ENCODE measurements at places on chromosomes 12 and 14.

GRCh38 chr14:105941226-105942166 is 415.1 kb downstream of the TMEM121 start:
- DNase-seq, result no peak

DNA sequence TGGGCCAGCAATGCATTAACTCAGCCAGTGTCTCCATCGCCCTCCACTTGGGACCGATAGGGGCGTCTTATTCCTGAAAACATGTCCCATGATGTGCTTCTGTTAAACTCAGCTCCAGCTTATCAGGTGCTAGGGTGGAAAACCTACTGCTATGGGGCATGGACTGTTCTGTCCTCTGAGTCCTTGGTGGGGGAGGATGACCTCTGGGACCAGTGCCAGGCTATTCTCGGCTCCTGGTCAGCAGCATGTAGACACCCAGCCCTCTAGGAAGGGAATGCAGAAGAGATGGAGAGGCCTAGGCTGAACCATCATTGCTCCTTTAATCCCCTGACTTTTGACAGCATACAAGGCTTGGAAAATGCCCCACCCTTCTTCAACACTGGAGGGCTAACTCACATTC is 486.2 kb downstream of the MED13L start:
- DNase-seq, result no peak

- DNase-seq, result no peak
Observed at GRCh38 chr14:94342334-94342934, 19.3 kb upstream of the SERPINA6 start.

GRCh38 chr12:104682790-104683279 is 226.1 kb downstream of the CHST11 start:
- no peak for DNase-seq

DNA sequence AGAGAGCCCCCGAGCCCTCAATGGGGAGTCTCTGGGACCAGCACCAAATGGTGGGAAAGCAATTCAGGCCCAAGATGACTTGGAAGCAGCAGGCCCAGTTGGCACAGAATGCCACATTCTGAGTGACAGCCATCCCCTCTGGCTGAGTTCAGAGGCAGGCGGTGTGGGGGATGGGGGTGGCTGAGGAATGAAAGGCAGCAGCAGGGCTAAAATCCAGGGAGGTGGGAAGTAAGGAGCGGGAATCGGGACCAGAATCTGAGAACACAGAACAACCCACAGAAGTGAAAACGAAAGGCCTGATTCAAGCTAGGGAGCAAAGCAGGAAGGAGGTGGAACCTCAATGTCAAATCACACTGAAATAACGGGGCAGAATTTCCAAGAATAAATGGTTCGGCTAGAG is 171.2 kb downstream of the CALM1 start:
- DNase-seq, result no peak

DNA sequence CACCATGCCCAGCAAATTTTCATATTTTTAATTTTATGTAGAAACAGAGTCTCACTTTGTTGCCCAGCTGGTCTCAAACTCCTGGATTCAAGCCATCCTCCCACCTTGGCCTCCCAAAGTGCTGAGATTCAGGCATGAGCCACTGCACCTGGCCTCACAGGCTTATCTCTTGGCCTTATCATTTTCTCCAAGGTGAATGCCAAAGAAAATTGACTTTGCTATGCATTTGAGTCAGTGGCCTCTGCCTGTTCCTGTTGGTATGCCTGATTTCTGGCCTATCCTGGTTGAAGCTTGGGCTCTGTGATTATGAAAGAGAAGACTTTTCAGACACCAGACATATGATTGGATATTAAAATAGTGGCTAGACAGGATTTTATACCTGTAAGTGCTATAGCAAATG is 34.2 kb downstream of the MANSC1 start:
- DNase-seq, result no peak

DNA sequence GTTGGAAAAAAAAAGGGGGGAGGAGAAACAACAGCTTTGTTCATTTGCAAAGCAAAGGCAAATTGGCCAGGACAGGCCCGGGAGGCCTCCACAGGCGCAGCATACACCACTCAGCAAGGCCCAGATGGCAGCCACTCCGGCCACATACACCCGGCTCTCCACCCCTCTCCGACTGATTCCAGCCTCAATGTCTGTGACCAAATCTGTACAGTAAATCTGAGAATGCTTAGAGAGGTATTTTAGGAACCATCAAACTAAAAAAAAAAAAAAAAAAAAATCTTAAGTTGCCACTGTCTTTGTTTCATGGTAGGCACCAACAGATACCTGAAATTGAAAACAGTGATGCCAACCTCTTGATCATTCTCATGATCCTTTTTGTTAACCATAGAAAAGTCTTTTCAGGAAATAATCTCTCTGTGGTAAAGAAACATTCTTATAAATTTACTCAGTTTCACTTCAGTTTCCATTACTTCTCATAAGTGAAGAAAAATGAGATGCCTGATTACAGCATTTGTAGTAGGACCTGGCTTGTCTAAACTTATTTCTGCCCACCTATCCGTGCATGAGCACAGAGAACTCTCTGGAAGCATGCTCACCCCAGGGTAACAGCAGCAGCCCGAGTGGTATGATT is 20.2 kb downstream of the VPS37B start:
- DNase-seq, result no peak

GRCh38 chr14:102806447-102806846 is 29.2 kb downstream of the TRAF3 start:
- no peak for DNase-seq

DNA sequence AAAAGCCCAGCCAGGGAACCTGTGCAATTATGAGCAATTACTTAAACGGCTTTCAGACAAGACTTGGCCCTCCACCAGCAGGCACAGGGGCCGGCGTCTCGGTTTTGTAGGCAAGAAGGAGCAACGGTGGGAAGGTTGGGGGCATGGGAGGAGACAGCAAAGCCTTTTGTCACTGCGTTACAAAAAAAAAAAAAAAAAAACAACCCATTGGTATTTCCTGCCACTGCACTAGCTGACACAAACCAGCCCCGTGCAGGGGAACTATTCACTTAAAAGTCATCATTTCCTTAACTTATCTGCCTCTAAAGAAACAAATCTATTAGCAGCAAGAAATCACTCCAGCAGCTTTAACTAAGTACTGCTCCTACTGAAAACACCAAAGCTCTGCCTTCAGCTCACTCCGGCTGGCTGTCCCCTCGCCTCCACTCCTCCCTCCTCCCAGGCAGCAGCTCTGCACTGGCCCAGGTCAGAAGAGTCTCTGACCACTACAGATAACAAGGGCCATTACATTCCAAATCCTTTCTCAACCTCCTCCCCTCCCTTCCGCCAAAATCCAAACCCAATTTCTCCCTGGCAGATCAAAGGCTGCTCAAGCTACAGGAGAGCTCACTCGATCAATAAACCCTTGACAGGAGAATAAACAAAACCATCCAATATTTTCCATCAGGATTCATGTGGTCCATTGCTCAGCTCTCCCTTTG is 105.2 kb upstream of the CDKN3 start:
- DNase-seq, result no peak

- peak; percentile 48 for DNase-seq
Observed at GRCh38 chr12:58502841-58503240, 417.5 kb downstream of the LRIG3 start.

DNA sequence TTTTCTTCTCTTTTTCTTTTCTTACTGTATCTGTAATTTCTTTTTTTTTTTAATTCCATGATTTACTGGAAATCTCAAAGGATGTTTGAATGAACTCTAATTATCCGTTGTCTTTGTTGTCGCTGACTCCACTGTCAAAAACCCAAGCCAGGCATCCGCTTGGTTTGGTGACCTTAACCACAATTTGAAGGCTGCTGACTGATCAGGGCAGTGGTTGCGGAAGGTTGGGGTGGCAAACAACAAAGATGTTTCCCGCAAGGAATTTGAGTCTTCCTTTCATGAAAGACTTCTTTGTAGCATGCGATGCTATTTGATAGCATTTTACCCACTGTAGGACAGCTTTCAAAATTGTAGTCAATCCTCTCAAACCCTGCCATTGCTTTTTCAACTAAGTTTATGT is 1013.8 kb downstream of the DIO2 start:
- no peak for DNase-seq

DNA sequence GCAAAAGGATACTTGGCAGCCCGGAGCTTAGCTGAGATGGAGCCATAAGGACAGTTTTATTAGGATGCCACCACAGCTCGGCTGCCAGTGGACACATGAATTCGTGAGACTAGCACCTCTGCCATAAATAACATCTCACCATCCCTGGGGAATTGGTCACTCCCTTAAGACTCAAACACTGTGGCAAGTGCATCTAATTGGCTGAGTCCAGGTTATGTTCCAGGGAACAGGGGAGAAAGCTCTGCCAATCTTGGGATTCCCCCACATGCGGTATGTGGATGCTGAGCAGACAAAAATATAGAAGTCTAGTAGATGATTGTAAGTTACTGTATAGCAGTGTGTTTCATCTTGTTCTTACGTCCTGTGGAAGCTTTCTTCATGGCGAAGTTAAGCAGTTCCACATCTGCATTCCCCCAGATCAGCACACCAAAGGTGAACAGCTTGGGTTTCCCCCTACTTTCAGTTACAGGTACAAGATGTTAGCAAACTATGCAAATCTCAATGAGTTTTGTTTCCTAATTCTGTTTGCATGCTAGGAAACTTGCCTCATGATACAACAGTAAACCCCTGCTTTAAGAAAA is 131.1 kb downstream of the ETV6 start:
- no peak for DNase-seq

- DNase-seq, result no peak
Observed at GRCh38 chr14:81589381-81590065, 55.9 kb upstream of the SEL1L start.

DNA sequence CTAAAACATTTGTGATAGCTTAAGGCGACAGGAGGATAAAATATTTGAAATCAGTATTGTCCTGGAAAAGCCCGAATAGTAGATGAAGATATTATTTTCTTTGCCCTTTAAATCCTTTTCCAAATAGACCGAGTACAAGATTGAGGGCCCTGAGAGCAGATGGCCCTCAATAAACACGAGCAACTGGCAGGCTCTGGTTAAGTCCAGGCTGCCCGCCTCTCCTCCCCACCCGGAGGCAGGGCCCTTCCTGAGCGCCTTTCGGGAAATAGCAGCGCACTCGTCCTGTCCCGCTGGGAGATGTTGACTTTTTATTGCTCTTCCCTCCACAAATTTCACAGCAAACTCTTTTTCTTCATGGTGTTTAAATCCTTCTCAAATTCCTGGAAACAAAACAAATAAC is 50.8 kb upstream of the MAX start:
- DNase-seq, result no peak

DNA sequence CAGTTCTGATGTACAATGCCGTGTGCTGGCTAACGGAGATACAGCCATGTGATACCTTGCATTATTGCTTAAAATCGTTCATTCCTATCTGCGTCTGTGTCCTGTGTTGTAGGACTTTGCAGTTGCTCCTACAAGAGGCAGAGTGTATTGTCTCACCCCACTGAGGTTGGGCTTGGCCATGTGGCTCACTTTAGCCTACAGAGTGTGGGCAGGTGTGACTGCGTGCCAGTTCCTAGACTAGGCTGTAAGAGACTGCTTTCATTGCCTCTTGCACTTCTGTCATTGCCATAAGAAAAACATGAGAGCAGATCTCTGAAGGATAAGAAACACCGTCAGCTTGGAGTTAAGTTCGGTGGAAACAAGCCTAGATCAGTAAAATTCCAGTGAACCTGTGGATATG is 197.7 kb upstream of the CRY1 start:
- no peak for DNase-seq

DNA sequence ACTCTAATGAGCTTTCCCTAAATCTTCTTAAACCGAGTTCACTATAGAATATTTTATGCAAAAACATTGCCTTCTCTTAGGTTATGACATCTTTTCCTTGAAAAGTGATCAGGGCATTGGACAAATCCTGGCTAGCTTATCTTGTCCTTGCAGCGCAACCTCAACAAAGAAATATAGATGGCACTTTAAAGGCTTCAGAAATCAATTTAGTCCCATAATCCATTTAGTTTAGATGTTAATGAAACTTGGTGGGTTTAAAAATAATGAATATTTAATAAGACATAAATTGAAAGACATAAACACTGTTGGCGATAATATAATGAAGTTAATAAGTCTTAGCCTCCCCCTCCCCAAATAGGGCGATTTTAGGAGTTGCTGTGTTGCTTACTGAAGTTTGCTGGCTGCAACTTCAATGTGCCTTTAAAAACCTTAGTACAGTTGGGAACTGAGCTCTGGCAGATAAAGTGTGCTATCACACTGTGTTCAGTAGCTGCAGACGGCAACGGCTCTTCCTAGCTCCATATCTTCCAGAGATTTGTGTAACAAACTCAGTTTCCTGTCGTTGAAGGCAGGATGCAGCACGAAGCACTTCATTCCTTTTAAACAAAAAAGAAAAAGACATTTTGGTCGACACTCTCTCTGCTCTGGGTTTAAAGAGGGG is 19.5 kb downstream of the PLXNC1 start:
- DNase-seq, result no peak

DNA sequence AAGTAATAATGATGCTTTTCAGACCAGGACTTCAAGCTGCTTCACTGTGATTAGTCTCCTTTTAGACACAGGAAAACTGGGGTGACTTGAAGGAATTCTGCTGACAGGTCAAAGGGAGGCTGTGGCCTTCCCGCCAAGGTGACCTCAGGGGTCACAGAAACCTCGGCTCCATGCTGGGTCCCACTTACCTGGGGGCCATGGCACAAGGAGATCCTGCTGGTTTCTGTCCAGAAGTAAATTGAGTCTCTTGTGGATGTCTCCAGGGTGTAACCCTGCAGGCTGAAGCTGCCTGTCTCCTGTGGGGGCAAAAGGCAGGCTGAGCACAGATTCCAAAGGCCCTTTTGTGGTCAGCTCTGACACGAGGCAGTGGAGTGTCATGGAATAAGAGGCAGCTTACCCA is 138.7 kb upstream of the MED13L start:
- DNase-seq, result no peak

DNA sequence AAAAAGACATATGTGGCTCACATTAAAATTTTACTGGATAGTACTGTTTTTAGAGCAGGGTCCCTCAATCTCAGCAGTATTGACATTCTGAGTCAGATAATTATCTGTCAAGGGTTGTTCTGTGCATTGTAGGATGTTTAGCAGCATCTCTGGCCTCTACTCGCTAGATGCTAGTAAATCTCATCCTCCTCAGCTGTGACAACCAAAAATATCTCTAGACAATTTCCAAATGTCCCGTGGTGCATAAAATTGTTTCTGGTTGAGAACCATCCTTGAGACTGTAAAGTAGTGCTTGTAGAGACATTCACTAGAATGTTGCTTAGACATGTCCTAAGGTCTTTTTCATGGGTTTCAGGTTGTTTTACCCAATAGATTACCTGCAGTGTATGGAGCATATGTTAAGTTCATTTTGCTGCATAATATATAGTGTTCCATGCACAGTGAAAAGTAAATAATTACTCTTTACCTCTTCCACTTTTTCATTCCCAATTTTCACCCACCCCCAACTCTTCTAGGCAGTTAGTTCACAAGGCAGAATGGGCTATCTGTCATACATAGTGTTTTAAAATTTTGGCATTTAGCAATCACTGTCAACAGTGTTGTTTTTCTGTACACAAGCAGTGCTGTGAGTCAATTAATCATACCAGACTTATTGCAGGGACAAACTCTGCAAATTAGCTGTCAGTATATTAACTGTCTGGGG is 200.2 kb upstream of the SLC38A2 start:
- DNase-seq, result no peak

DNA sequence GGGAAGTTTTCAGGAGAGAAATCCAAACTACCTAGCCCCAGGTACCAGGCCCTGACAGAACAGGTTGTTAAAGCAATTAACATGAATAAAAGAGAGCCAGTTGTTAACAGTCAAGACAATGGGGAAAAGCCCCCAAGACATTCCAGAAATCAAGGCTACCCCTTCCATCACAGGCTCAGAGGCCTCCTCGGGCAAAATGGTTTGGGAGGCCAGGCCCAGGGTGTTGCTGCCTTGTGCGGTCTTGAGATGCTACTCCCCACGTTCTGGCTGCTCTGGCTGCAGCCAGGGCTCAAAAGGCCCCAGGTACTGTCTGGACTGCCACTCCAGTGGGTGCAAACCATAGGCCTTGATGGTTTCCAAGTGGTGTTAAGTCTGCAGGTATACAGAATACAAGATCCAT is 7.0 kb downstream of the CRY1 start:
- DNase-seq, result no peak
